Vein endothelial cell (primary cell): ENCODE measurements at places on chromosomes 11 and 22. TPM values are rescaled to one million over a fixed set of nuclear protein-coding genes. Genes with fewer than 3 reads are reported as not detected.

The UCP3 gene
- 0.33 and 0.67 TPM in 2 replicates for total RNA-seq

The CHRDL2 gene
- total RNA-seq: not detected in 2 replicates

The SLN gene
- total RNA-seq: not detected in 2 replicates

The MAJIN gene
- total RNA-seq: not detected in 2 replicates

The GSTT2B gene
- 4.2 and 8.8 TPM in 2 replicates for total RNA-seq

The MUC6 gene
- not detected in 2 replicates for total RNA-seq

The OR10AG1 gene
- not detected in 2 replicates for total RNA-seq

The RBMXL2 gene
- total RNA-seq: 0.33 TPM in 1 of 2 replicates, not detected in the other

The IGLL1 gene
- total RNA-seq: not detected in 2 replicates

The OAF gene
- total RNA-seq: 17.0 and 26.9 TPM in 2 replicates

The CYTH4 gene
- under 0.01 and 0.10 TPM in 2 replicates for total RNA-seq

The CCDC86 gene
- total RNA-seq: 32.7 and 33.8 TPM in 2 replicates

The C11orf97 gene
- not detected in 2 replicates for total RNA-seq

The UBASH3B gene
- total RNA-seq: 21.5 and 21.6 TPM in 2 replicates

The GLYATL1 gene
- total RNA-seq: not detected in 2 replicates

The MISFA gene
- 2.9 TPM in 1 of 2 replicates, not detected in the other for total RNA-seq

The A4GALT gene
- 27.8 and 36.3 TPM in 2 replicates for total RNA-seq

The SAA4 gene
- total RNA-seq: not detected in 2 replicates

The GGT5 gene
- 21.3 and 33.0 TPM in 2 replicates for total RNA-seq

The ASCC2 gene
- 35.9 and 45.4 TPM in 2 replicates for total RNA-seq

The SLC22A8 gene
- not detected in 2 replicates for total RNA-seq

The ROM1 gene
- 5.2 and 5.3 TPM in 2 replicates for total RNA-seq

The ART5 gene
- total RNA-seq: not detected in 2 replicates

The GGT1 gene
- 1.3 and 2.3 TPM in 2 replicates for total RNA-seq

The C11orf42 gene
- total RNA-seq: not detected in 2 replicates

The TCN2 gene
- total RNA-seq: 58.1 and 70.2 TPM in 2 replicates

The BAD gene
- total RNA-seq: 59.6 and 75.5 TPM in 2 replicates

The PAK1 gene
- total RNA-seq: 0.86 and 0.98 TPM in 2 replicates

The SHISAL1 gene
- total RNA-seq: under 0.01 TPM in 2 replicates

The SLC15A3 gene
- 3.2 and 5.6 TPM in 2 replicates for total RNA-seq

The JHY gene
- 2.0 and 2.8 TPM in 2 replicates for total RNA-seq

The AMOTL1 gene
- total RNA-seq: 40.2 and 44.4 TPM in 2 replicates

The DNAJB7 gene
- total RNA-seq: under 0.01 TPM in 1 of 2 replicates, not detected in the other

The TMEM132A gene
- total RNA-seq: 59.2 and 101 TPM in 2 replicates

The GVQW3 gene
- total RNA-seq: 1.6 and 1.9 TPM in 2 replicates

The LMNTD2 gene
- 1.9 and 2.6 TPM in 2 replicates for total RNA-seq

The FAU gene
- total RNA-seq: 163 and 171 TPM in 2 replicates

The NRXN2 gene
- not detected in 2 replicates for total RNA-seq

The HBE1 gene
- not detected in 2 replicates for total RNA-seq

The SLC1A2 gene
- total RNA-seq: not detected in 2 replicates

The NXPE2 gene
- not detected in 2 replicates for total RNA-seq

The PRAME gene
- not detected in 2 replicates for total RNA-seq

The SMC1B gene
- total RNA-seq: not detected in 2 replicates

The DDIAS gene
- total RNA-seq: 5.6 and 9.2 TPM in 2 replicates

The SLC37A2 gene
- total RNA-seq: 0.98 and 2.7 TPM in 2 replicates

The AIFM3 gene
- total RNA-seq: 0.10 and 0.33 TPM in 2 replicates

The MPPED1 gene
- total RNA-seq: under 0.01 TPM in 1 of 2 replicates, not detected in the other
